Left renal pelvis (tissue), 4 donors: ENCODE measurements at places on chromosomes 3 and 15. TPM values are rescaled to one million over a fixed set of nuclear protein-coding genes. Genes with fewer than 3 reads are reported as not detected.

ARL6IP5 gene
- 89.6 TPM for polyA plus RNA-seq

C2CD4A gene
- not detected for polyA plus RNA-seq

MCF2L2 gene
- polyA plus RNA-seq = 1.5 TPM

DOCK3 gene
- 1.6 TPM for polyA plus RNA-seq

FES gene
- 13.0 TPM for polyA plus RNA-seq

CAMK1 gene
- 17.0 TPM for polyA plus RNA-seq

GRCh38 chr3:122023335-122023910 is 1.4 kb upstream of the ILDR1 start:
- DNase-seq = no peak

- DNase-seq = no peak
Observed at GRCh38 chr3:190279690-190280089, 42.6 kb downstream of the CLDN1 start.

DNA sequence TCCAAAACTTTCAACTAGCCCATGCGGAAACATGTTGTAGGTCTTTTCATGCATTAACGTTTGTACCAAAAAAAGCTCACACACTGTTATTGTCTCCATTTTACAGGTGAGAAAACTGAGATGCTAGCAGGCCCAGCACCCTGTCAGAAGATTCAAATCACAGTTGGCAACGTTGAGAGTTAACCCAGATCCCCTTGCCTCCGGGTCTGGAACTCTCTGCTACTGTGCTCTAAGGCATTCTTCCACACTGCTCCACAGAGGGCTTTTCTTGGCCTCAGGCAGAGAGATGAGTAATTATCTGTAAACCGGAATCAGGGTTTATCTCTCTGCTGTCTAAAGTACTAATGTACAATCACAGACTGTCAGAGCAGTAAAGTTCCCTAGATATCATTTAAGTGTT is 186.0 kb upstream of the LPP start:
- no peak for DNase-seq

DNA sequence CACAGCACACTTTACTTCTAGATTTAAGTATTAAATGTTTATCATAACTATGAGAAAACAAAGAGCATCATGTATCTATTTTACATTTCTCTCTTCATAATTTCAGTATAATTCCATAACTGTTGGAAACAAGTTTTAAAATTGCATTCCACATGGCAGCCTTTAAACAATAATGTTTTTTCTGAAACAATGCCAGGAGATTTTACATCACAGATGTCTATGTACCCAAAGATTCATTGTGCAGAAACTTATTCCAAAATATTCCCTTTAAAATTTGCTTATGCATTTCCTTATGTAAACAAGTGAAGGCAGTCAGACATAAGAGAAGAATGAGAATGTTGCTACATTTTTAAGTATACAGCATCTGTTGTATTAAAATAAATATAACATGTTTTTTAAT is 324.9 kb upstream of the COL8A1 start:
- no peak for DNase-seq

- no peak for DNase-seq
Observed at GRCh38 chr3:42593635-42594034, 3.0 kb downstream of the SS18L2 start.

DNA sequence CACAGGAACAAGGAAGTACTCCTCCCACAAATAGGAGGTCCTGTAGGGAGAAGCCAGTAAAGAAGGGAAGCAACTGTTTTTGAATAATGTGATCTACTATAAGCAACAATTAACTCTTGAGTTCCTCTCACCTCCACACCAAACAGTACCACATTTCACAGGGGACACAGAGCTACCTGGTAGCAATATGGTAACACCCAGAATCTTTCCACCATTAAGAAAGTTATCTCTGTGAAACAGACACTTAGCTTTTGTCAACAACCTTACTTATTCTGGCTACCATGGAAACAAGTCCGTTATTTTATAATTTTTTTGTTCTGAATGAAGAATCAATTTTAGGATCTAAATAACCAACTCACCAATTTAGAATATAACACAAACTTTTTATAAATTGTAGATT is 49.5 kb downstream of the TBL1XR1 start:
- DNase-seq = no peak

- no peak for DNase-seq
Observed at GRCh38 chr3:139108253-139108969, 63.7 kb upstream of the PRR23C start.

GRCh38 chr15:62027263-62027565 is 33.0 kb downstream of the VPS13C start:
- no peak for DNase-seq

DNA sequence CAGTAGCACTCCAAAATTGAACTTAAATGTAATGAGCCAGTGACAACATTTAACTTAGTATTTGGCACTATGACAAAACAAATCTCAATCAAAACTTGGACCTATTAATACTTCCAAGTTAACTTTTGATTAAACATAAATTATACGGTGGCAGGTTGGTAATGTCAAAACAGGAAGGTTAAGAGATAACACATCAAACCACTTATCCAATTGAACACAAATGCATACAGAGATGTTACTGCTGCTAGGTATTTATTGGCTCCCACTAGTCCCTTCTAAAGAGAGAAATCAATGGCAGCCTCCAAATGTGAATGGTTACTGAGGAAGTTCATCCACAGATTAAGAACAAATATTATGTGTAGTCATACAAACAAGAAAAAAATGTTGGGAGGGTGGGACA is 1.8 kb downstream of the GSK3B start:
- no peak for DNase-seq

GRCh38 chr3:124428372-124429128 is 301.7 kb upstream of the UMPS start:
- DNase-seq = no peak

GRCh38 chr3:138748190-138748589 is 86.5 kb downstream of the PIK3CB start:
- DNase-seq = no peak

DNA sequence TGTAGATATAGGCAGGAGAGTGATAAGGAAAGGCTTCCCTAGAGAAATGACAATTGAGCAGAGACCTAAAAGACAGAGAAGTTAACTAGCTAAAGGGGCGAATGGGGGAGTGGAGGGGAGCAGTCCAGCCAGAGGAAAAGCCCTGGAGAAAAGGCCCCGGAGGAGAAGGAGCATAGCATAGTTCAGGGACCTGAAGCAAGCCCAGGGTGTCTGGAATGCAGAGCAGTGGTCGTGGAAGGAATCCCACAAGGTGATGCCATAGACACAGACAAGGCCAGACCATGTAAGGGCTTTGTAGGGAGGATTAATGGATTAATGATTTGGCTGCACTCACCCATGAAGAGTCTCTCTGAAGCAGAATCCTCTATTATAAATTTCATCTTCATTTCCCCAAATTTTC is 45.8 kb upstream of the LRRN1 start:
- DNase-seq = no peak

GRCh38 chr3:179045719-179046402 is 25.7 kb downstream of the ZMAT3 start:
- DNase-seq = no peak
